ENCODE measurements at places on chromosomes 16 and 17. TPM values are rescaled to one million over a fixed set of nuclear protein-coding genes. Genes with fewer than 3 reads are reported as not detected.

FBXL16 gene
- total RNA-seq, result not detected

KRTAP4-7 gene
- not detected for total RNA-seq

STAC2 gene
- total RNA-seq, result not detected

MT1X gene
- total RNA-seq, result 4,299 TPM

RPRML gene
- total RNA-seq, result not detected

MAP2K3 gene
- 17.0 TPM for total RNA-seq

SLC35G6 gene
- total RNA-seq, result not detected

SMPD3 gene
- total RNA-seq, result not detected

TMEM231 gene
- 5.3 TPM for total RNA-seq

NPB gene
- total RNA-seq, result not detected

RSKR gene
- total RNA-seq, result 6.4 TPM

PROCA1 gene
- not detected for total RNA-seq

ABCA9 gene
- 85.8 TPM for total RNA-seq

SMTNL2 gene
- total RNA-seq, result not detected

SPNS1 gene
- total RNA-seq, result 20.0 TPM

CTF1 gene
- total RNA-seq, result not detected

TMEM204 gene
- total RNA-seq, result 14.1 TPM

GSDMA gene
- 7.1 TPM for total RNA-seq

SEC14L5 gene
- 0.33 TPM for total RNA-seq

CCDC40 gene
- 5.5 TPM for total RNA-seq

MYH8 gene
- total RNA-seq, result not detected

CRHR1 gene
- not detected for total RNA-seq

MYLK3 gene
- 2.6 TPM for total RNA-seq

LAT gene
- total RNA-seq, result 10.0 TPM

ZNRF1 gene
- total RNA-seq, result 12.1 TPM

SERPINF2 gene
- 10.4 TPM for total RNA-seq

TRIM47 gene
- 19.8 TPM for total RNA-seq

USH1G gene
- total RNA-seq, result not detected

BAHCC1 gene
- total RNA-seq, result 24.1 TPM

KRTAP4-9 gene
- not detected for total RNA-seq

ICAM2 gene
- total RNA-seq, result 45.6 TPM

PRSS21 gene
- not detected for total RNA-seq

NDE1 gene
- total RNA-seq, result 25.6 TPM

PLCG2 gene
- 26.3 TPM for total RNA-seq

PRSS8 gene
- 1.4 TPM for total RNA-seq

ZNHIT3 gene
- total RNA-seq, result 24.5 TPM

ZNF598 gene
- 45.0 TPM for total RNA-seq

ABCA10 gene
- total RNA-seq, result 22.2 TPM

DNAI2 gene
- total RNA-seq, result not detected

AOC3 gene
- 335 TPM for total RNA-seq

HOXB7 gene
- total RNA-seq, result 6.6 TPM

SEPTIN12 gene
- total RNA-seq, result not detected

PRDM7 gene
- total RNA-seq, result not detected

TBKBP1 gene
- 14.7 TPM for total RNA-seq

LASP1 gene
- 132 TPM for total RNA-seq

KRTAP9-8 gene
- not detected for total RNA-seq

CACNG3 gene
- total RNA-seq, result not detected

GUCY2D gene
- total RNA-seq, result not detected

Measured in subcutaneous adipose tissue (tissue), 4 donors.